NCI-H2029 treated with DMSO at 0.1 percent for 48 hours (cell line): ENCODE measurements at places on chromosomes 4 and X.

DNA sequence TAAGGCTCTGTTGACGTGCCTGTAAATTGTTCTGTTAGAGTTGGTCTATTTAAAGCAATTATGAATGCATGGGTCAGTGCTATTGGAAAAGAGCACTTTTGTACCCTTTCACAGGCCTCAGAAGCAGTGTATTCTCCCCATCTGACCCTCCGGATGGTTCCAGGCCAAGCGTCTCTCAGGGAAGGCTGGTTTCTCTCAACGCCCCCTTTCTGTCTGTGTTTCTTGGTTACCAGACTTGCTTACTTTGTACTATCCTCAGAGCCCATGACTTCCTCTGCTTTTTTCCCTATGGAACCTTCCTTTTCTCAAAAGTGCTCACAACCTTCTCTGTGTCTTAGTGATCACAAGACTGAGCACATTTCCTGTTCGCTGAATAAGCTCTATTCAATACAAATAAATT lies 559.3 kb upstream of the ZFP42 start:
- no peak for DNase-seq

- DNase-seq: no peak
These were observed 9.4 kb downstream of the UVSSA start for GRCh38 chr4:1356181-1356998.

DNA sequence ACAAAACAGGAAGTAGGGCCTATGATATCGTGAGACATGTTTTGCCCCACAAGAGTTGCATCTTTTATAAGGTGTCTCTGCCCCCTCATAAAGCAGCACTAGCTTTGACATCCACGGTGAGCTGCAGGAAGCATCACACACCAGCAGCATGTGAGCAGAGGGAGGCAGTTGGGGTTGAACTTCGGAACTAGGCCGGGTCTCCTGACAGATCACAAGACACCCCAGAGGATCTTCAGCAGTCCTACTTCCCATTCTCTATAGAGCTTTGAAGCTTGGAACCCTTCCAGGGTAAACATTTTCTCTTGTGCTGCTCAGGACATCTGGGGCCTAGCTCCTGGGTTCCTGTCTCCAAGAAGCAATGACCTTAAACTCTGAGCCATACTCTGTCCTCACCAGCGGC lies 27.5 kb downstream of the YY2 start:
- DNase-seq: no peak

DNA sequence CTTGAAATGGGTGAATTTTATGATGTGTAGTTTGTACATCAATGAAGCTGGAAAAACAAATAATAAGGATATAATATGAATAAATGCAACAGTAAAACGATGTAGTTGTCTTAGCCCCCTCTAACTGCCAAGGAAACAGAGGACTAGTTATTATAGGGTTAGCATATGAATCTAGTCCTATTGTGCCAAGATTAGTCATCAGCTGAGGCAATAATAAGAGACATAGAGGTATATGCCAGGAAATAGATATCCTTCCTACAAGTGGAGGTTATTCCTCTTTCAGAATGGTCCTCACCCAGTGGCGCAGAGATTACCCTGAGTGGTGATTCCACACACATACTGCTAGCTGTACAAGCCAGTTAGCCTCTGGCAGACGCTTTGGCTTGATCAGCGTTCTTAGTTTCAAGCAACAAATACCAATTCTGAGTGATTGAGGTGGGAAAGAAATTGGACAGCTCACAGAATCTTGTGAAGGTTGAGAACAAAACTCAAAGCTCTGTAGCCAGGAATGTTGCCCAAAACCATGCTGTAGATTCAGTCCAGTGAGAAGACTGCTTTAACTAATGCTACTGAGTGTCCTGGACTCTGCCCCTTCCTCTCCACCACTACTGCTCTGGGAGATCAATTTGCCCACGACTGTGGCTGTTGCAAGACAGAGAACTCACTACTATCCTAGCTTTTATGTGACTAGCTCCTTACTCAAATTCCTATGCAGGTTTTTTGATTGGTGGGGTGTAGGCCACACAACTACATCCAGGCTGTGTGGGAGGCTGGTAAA lies 27.0 kb upstream of the ZNF280C start:
- no peak for DNase-seq
